Activated T-helper 17 cell treated with anti-CD3 and anti-CD28 coated beads, Interleukin-2, amount 50 U/mL, for 72 hours (primary cell): ENCODE measurements at places on chromosomes 6 and 20.

- no peak for ATAC-seq
Observed at GRCh38 chr20:10667077-10667401, 6.8 kb downstream of the JAG1 start.

GRCh38 chr6:39818695-39819094 lies 26.5 kb downstream of the DAAM2 start:
- no peak for ATAC-seq

DNA sequence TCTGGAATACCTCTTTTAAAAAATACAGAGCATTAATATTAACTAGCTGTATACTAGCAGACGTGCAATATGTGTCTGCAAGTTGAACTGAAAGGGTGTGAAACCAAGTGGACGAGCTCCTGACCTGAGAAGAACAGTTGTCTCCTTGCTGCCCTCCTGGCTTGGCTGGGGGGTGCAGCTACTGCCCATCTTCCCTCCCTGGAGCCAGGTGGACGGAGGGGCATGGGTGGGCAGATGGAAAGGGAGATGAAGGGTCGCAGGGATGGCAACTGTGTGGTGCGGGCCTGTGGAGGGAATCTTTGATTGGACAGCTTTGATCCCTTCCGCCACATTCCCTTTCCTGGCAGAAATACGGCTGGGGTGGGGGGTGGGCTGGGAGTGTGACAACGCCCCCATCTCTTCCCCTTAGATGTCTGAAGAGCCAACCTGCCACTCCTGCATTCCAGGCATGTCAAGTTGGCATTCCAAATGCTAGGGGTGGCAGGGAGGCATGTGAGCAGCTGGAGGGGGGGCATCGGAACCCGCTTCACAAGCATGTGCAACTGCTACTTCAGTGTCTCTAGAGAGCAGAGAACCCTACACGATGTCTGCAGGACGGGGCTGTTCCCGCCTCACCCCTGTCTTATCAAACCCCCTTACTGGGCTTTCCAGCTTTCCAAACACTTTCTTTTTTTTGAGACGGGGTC lies 37.3 kb downstream of the SRSF3 start:
- no peak for ATAC-seq

DNA sequence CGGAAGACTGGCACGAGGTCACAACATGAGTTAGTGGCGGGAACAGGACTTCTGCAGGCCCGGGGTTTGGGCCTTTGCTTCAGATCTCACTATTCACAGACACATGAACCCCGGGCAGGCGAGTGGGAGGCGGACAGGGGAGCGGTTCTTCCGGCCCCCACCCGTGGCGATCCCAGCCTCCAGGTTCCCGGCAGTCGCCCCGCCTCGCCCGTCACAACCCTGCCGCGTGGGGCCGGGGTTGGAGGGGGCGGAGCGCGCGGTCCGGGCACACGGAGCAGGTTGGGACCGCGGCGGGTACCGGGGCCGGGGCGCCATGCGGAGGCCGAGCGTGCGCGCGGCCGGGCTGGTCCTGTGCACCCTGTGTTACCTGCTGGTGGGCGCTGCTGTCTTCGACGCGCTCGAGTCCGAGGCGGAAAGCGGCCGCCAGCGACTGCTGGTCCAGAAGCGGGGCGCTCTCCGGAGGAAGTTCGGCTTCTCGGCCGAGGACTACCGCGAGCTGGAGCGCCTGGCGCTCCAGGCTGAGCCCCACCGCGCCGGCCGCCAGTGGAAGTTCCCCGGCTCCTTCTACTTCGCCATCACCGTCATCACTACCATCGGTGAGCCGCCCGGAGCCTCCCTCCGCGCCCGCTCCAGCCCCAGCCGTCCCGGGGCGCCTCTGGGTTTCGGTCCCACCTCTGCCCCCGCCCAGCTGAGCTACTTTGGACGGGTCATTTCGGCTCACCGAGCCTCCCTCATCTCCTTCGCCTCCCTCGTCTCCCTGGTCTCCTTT lies at the start of gene KCNK15:
TSS of gene KCNK15 (plus strand) at position 268 of the 769 bp plus-strand sequence. CDS start at position 314, 46 bp downstream.
- peak; percentile 71 for ATAC-seq

- ATAC-seq: peak; percentile 99
Observed at GRCh38 chr6:115891111-115891669, 169.5 kb downstream of the FRK start.

- ATAC-seq: no peak
Observed at GRCh38 chr6:143429970-143430369, 20.5 kb downstream of the ADAT2 start.

DNA sequence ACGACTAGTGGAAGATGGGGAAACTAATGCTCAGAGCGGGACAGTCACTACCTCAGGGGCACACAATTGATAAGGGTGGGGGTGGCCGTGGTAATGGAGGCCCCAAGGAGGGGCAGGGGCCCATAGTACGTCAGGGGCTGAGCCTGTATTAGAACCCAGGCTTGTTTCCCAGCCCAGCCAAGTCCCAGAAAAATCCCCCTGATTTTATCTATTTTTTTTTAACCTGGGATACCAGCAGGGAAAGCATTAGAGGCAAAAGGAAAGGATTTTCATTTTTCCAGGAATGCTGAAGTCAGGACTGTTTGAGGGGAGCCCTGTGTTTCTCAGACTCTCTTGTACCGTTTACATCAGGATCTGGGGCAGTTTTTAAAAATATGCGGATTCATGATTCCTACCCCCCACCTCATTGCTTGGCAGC lies 382 bp downstream of the MYH7B start:
- no peak for ATAC-seq

DNA sequence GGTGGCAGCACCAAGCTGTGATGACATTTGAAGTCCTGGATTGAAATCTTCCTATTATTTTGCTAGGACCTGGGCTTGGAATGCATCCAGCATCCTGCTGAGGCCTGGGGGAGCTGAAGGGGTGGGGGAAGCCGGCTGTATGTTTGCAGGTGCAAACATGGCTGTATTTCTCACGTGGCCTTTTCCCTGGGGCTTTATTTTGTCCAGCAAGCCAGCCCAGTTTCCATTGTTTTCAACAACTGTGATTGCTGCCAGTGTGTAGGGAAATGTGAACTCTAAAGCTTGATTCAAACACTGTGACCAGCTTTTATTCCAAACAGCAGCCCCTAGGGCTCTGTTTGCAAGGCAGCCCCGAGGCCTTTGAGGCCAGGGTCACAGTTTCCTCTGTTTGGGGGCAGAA lies 683.0 kb downstream of the DHX35 start:
- no peak for ATAC-seq

DNA sequence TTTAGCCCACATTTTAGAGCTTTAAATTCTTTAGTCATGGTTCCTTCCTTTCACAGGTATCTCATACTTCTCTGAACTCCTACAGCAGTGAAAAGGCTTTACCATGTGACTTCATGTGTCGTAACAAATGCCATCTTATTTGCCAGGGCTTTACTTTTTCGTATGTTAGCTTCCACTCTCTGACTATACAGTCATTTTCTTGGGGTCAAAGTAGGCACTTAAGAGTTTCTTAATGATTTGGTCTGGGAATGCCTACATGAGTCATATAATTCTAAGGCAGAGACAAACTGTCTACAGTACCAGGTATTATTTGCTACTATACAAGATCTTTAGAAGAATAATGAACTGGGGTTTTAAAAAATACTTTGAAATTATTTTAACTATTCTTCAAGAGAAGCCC lies 15.0 kb downstream of the RAB23 start:
- peak; percentile 88 for ATAC-seq

DNA sequence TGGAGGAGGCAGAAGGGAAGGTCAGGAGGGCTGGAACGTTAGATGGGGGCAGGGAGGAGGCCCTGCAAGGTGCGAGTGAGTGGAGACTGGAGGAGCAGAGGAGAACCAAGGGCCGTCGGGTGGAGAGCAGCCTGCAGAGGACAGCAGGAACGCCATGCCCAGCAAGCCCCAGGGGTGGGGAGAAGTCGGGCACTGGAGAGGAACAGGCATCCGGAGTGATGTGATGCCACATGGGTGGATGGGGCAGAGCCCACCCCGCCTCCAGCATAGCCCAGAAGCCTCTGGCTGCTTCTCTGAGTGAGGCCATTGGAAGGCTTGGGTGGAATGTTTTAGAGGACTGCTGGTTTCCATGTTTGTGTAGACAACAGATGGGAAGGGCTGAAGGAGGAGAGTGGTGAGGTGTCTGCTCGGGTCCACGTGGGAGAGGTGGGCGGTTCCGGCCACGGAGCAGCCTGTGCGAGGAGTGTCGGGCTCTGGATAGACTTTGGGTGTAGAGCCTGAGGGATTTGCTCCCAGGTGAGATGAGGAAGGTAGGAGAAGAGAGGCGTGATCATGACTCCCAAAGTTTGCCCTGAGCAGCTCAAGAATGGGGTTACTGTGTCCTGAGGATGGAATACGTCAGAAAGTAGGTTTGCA lies 221.4 kb downstream of the SMOC2 start:
- ATAC-seq: no peak

- ATAC-seq: peak; percentile 80
Observed at GRCh38 chr20:51531141-51531710, 11.3 kb downstream of the NFATC2 start.
